B cell (primary cell): ENCODE measurements at places on chromosomes 7 and 10.

- DNase-seq = no peak
These were observed 53.2 kb upstream of the ZNF33B start for GRCh38 chr10:42691361-42692120.

- no peak for DNase-seq
These were observed 51.0 kb upstream of the NAMPT start for GRCh38 chr7:106335814-106336213.

DNA sequence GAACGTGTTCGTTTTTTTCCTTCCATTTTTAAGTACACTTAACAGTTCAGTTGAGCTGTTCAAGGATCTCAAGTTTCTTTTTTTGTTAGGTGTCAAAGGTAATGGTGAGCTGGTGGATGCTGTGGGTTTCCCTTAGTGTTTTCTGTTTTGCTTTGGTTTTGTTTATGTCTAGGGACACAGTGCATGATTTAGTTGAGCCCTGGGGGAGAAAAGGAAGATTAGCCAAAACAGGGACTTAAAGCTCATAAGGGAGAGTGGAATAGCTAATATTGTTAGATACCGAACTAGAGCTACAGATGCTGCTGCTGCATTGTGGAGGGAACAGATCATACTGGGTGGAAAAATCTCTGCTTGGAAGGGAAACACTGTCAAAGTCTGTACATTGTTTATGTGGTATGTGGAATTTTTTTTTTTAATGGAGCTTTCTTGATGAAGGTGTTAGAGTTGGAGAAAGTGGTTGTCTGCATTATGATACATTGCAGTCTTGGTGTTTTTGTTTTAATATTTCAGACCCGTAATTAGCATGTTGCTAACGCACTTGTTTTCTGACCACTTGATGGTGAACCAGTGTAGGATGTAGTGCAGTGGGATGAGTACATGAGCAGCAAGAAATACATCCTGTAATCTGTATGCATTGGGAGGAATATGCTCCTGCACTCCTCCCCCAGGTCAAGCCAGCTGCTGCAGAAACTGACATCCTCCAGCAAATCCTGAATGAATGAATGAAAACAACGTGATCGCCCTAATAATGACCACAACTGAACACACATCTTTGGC is 2.1 kb downstream of the GLCCI1 start:
- peak; percentile 31 for DNase-seq

- peak; percentile 45 for DNase-seq
These were observed 253.7 kb downstream of the SFMBT2 start for GRCh38 chr10:7157091-7157490.

GRCh38 chr10:31739711-31740110 is 188.9 kb downstream of the ARHGAP12 start:
- no peak for DNase-seq
